NCI-H345 (cell line): ENCODE measurements at places on chromosomes 5 and 9.

- DNase-seq, result no peak
Measured at GRCh38 chr5:196350-196749, 5.1 kb downstream of the LRRC14B start.

DNA sequence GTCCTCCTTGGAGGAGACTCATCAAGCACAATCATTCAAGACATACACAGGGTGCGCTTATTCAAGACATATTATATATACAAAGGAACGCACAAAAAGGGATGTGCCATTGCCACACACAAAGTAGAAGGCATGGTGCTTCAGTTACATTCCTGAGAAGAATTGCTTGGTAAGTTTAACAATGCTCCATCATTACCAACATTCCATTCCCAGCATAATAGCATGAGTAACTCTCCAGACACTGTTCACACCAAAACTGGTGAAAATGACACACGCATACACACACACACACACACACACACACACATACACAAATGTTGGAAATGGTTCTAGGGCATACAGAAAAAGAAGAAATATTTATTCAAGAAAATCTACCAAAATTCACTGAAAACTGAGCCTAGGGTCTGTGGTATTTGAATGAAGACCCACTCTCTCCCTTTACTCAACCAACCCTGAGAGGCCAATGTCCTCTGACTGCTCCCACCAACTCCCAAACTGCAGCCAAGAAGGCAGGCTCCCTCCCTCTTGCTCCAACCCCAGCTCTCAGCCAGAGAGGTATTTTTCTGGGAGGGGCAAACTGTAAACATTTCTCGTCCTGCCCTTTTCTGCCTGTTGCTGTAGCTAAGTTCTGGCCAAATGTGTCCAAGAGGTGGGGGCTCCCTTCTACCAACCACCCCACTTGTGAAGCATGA lies 19.9 kb downstream of the UGT3A1 start:
- no peak for DNase-seq

DNA sequence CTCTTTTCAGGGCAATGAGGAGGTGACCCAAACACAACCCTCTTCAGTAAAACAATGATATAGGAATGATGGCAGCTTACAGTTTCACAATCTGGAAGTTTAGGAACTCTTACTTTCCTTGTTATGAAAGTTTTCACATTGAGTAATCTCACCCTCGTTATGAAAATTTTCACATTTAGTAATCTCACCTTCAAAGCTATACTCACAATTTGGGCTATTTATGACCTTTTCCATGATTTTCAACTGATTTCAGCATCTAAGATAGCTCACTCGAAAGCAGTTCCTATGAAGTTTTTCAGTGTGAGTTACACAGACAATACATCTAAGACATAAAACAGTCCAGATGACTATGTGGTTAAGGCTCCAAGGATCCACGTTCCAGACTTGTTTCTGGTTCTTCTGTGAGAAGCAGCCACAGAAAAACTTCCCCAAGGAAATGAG lies 57.1 kb downstream of the FOXD1 start:
- no peak for DNase-seq

GRCh38 chr5:36442796-36443195 lies 141.1 kb upstream of the RANBP3L start:
- no peak for DNase-seq

- no peak for DNase-seq
Measured at GRCh38 chr9:133539991-133540697, 5.6 kb downstream of the ADAMTSL2 start.

DNA sequence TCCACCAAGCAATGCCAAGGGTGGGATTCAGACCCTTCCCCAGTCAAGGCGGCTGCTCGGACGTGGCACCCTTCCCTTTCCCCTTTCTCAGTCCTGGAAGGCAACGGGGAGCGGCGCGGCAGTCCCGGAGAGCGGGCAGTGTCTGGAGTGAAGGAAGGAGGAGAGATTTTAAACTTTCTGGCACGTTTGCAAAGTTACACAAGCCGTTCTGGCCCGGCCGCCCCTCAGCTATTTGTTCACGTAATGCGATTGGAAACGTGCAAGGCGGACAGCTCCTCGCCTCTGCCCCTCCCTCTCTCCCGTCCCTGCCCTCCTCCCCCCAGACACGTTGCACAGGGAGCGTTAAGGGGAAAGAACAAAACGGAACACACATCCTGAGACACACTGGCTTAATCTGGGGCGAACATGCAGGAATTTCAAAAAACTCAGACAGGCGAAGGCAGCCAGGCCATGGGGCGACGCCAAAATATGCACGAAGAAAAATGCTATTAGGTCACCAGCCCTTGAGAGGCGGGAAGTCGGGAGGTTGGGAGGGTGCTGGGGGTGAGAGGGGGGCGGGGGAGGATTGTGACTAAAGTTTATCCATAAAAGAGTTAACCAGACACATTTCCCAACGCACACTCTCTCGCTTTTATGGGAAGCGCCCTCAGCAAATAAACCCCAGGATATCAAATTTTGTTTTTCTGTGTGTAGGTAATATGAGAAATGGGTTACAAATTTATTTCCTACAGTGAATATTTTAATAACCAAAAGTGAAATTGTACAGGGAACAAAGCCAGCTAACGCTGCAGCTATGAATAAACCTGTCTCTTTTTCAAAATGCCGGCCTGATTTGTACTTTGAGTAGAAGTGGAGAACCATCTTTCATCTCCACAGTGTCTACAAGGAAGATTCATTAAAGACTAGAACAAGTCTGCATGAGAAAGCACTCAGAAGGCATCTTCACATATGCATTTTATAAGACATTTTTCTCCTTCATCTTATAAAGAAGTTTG lies at the start of gene LOX:
TSS of gene LOX (minus strand) at position 144 of the 995 bp plus-strand sequence. CDS start 274 bp downstream, outside the sequence.
- DNase-seq, result no peak

GRCh38 chr9:122360891-122361290 lies 9.9 kb upstream of the PTGS1 start:
- DNase-seq, result no peak

- no peak for DNase-seq
Measured at GRCh38 chr5:20023686-20024180, 35.7 kb upstream of the CDH18 start.

DNA sequence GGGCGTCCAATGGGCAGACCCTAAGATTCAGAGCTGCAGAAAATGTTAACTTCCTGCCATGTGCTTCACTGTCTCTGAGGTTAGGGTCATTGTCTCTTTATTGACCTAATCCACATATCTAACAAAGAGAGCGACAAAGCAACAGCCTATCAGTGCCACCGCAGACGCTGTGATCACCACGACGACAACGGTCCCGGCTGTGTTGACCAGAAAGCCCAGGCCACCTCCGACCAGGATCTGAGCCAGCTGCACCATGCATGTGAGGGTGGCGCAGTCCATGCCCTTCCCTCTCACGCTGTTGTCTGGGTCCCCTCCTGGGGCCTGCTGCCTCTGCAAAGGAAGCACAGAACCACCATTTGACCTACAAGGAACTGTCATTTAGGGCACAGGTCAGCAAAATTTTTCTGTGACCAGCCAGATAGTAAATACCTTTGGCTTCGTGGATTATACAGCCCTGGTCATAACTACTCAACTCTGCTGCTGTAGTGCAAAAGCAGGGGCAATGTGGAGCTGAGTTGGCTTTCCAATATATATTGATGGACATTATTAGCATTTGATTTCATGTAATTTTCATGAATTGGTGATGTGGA lies 8.5 kb downstream of the RXFP3 start:
- no peak for DNase-seq

GRCh38 chr9:121725008-121725775 lies 73.8 kb downstream of the DAB2IP start:
- DNase-seq, result no peak

GRCh38 chr5:119860463-119860862 lies 231.1 kb downstream of the FAM170A start:
- DNase-seq, result no peak

DNA sequence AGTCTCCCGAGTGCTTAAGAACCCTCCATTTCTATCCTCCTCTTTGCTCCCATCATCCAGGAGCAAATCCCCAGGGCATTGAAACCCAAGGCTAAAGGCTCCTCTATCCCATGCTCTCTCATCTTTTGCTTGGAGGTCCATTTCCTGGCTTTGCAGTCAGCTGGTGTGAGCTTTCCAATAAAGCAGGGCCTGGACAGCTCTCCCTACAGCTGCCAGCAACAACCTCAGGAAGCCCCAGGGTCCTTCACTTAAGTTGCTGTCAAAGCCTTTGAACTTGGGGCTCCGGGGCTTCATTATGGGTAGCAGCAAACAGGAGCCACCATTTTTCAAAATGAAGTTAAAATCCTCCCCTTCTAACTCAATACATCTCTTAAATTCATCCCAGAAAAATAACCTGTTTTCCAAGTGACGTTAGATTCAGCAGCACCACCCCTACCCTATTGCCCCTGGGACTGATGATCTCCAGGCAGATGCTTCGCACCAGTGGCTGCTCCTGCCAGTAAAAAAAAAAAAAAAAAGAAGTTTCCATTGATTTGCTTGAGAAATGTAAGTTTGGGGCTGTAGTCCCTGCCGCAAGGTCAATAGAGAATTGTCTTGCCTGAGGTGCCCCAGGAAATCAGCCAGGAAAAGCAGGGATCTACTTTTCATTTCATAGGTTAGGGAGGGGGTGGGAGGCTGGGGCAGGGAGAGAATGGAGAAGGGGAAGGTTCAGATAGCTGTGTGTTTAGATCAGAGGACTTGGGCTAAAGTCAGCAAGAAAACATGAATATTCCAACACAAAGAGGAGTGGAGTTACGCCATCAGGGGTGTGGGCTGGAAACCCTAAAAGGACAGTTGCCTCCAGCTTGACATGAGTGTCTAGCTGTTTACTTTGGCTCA lies 83.8 kb upstream of the IL6ST start:
- DNase-seq, result no peak

DNA sequence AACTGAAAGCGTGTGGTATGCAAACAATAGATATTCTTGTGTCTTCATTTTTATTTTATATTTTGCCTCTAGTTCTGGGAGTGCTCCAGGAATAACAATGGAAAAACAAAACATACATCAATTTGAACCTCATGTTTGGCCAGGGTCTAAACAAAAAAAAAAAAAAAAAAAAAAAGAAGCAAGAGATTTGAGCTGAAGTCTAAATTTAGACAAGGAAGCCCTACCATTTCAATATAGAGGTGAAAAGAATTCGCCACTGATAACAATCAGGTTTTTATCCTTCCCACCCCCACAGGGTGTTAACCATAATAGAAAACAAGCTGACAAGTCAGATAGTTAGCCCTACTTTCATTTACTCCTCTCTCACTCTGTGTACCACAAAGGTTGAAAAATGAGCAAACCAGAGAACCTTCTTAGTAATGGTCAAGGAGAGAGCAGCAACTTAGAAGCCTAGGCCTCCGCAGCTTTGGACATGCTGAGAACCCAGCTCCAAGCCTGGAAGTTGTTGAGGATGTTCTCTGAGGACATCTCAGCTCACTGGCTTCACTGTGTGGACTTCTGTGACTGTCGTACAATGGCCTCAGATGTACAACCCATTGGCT lies 118.2 kb upstream of the HMHB1 start:
- DNase-seq, result no peak
